Stimulated activated CD4-positive, alpha-beta T cell treated with anti-CD3 and anti-CD28 coated beads, Interleukin-4, amount 100 ng/mL, for 1 hour (primary cell): ENCODE measurements at places on chromosomes 4 and X.

GRCh38 chr4:16438986-16439385 lies 212.7 kb upstream of the TAPT1 start:
- DNase-seq, result no peak

DNA sequence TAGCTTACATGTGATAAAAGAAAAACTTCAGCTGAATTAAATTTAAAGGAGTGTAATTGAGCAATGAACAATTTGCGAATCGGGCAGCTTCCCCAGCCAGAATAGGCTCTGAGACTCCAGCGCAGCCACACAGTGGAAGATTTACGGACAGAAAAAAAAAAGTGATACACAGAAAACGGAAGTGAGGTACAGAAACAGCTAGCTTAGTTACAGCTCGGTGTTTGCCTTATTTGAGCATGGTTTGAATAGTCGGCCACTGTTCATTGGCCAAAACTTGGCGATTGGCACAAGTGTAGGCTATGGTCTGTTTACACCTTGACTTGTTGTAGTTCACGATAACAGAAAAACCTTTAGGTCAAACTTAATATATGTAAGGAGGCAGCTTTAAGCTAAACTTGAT lies 16.7 kb upstream of the SUPT20HL1 start:
- DNase-seq, result no peak

GRCh38 chrX:10326578-10326977 lies 169.8 kb downstream of the CLCN4 start:
- no peak for DNase-seq

DNA sequence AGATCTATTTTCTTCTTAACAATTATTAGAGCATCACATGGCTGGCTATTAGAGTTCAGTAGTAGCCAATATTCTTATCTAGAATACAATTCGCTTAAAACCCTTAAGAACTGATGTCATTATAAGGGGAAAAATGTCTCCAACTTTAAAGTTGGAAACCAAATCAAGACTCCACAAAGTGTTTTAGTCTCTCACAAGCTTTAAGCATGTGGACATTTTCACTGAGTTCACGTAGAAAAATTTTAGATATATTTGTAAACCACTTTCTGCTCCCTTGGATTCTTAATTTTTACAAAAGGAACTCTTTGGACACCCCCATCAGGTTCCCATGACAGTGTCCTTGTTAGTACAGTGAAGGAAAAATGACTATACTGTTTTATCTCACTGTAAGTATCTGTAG lies 123.9 kb upstream of the NAP1L5 start:
- DNase-seq, result no peak

GRCh38 chr4:86876894-86877685 lies 15.1 kb downstream of the C4orf36 start:
- DNase-seq, result no peak

DNA sequence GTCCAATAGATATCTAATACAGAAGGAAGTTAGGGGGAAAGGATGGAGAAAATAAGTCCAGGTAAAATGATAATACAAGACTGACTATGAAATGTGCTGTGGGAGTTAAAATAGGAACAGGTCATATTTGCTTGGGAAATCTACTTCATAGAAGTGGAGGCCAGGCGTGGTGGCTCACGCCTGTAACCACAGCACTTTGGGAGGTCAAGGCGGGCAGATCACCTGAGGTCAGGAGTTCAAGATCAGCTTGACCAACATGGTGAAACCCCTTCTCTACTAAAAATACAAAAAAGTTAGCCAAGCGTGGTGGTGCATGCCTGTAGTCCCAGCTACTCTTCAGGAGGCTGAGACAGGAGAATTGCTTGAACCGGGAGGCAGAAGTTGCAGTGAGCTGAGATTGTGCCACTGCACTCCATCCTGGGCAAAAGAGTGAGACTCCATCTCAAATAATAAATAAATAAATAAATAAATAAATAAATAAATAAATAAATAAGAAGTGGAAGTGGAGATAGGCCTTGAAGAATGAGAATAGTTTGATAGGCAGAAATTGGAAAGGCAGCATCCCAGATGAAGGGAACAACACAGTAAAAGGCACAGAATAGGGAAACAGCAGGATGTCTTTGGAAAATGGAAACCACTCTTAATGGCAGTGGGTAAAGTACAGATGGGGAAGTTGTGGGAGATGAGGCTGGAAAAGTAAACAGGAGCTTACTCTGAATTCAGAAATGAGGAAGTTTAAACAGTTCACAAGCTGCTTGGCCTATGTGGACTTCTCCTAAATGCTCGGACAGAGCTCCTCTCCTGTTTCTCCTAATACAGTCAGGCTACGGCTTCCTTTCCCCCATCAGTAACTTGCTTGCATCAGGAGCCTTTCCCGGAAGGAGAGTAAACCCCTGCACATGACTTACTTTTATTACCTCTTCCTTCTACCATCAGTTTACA lies 15.1 kb upstream of the GK start:
- no peak for DNase-seq

DNA sequence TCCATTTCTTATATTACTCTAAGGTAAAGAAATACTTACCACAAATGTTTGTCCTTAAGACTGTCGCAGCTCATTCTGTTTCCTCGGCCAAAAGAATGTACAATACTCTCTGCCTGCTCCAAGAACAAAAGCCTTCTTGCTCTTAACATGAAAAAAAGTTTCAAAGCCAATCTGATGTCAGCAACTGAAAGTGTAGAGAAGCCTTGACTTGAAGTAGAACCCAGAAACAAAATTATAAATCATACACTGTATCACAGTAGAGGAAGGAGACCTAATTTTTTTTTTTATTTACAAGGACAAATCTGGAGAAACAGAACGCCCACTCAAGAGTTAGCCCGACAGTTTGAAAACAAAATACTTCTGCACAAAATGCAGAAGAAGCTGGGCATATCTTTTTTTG lies at the start of gene MCF2:
MCF2 (minus strand) TSS at position 101 of the 400 bp plus-strand sequence. CDS start 56,423 bp downstream, outside the sequence.
- DNase-seq, result no peak

GRCh38 chr4:80781431-80781830 lies 249.1 kb upstream of the BMP3 start:
- DNase-seq, result no peak

DNA sequence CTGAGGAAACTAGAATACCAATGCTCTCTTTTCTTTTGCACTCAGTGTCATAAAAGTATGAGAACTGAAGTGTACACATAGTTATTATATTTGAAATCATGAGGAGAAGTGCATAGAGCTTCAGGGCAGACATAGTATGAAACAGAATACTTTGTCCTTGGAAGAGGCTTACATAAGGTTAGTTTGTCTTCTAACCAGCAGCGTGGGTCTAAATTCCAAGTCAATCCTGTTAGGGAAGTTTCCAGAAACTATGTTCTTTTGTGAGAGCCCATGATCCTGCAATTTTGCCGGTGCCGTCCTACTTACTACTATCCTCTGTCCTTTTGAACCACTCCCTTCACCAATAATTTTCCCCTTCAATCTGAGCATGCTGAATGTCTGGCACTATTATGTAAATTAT lies 156.2 kb downstream of the PABPC4L start:
- no peak for DNase-seq

DNA sequence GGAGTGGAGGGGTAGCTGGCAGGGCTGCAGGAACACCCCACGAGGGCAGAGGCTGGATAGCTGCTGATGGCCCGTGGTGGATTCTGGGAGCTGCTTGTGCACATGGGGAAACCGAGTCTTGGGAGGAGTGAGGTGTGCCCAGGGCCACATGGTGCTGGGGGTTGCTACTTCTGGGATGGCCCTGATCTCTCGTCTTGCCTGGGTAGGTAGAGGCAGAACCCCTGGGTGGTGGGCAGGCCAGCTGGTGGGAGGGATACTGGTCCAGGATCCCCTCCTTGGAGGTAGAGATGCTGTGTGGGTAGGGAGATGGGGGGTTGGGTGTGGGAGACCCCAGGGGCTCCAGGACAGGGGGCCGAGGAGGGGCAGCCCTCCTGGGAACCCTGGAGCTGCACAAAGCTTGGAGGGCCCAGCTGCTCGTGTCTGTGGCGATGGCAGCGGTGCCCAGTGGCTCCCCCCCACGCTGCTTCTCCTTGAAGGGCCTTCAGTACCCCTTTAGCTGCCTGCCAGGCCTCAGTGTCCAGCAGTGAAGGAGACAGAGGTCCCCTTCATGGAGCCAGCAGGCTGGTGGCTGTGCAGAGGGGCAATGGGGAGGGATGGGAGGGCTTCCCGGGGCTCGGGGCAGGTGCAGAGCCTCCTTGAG lies 3.2 kb downstream of the NAT8L start:
- DNase-seq, result no peak

DNA sequence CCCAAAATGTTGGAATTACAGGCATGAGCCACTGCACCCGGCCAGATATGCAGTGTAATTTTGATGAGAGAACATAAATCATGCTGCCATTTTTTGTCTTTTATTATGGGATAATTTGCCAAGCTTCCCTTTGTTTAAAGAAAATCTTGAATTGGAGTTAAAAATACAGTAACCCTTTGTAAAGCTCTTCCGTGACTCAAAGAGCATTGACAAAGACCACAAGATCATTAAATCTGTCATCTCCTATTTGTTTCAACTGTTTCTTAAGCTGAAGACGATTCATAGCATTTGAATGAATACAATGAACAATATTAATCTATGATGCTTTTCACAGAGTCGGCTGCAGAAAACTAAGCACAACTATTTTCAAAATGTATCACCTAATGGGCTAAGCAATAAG lies 132.6 kb downstream of the ANAPC4 start:
- DNase-seq, result no peak

DNA sequence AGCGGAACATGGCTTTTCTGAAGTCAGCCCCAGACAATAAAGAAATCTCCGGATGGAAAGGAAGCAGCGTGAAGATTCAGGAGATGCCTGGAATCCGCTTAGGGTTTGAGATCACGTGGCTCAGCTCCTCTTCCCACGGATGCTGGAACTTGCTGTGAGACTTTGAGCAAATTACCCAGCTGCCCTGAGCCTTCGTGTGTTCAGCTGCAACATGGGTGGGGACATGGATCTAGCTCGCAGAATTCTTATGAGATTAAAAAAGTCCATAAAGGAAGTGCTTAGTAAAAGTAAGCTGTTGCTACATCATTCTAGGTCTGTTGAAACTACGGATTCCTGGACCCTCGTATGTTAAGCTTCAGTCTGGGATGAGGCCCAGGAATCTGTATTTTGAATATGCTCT lies 55.7 kb upstream of the STIM2 start:
- no peak for DNase-seq

GRCh38 chrX:129802863-129803262 lies 23.1 kb downstream of the SASH3 start:
- no peak for DNase-seq

DNA sequence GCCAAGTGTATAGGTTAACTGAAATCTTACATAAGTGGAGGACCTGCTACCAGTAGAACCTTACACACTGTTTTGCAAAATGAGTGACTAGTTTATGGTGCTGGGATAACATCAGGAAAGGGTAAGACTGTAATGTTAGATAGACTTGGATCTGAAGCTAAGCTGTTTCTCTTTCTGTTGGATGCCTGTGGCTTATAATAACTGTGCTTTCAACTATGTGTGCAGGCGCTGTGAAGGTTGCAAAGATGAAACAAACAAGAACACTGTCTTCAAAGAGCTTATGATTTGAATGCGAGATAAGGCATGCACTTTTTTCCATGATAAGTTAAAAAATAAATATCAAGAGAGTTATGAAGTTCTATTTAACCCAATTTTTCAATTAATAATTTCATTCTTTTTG lies 34.5 kb upstream of the LCORL start:
- DNase-seq, result no peak

DNA sequence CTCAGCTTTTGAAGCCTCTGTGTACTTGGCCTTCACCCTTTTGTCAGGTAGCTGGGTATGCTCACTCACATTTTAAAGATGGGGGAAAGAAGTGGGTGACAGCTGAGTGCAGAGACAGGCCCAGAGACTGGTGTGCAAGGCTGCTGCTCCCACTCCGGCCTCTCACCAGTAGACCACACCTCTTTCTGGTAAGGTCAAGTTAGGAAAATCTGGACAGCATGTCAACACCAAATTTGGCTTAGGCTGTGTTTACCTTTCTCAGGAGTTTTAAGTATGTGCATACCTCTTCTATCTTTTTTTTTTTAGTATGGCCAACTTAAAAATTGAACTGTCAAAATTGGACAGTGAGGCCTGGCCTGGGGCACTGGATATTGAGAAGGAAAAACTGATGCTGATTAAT lies 66.6 kb downstream of the CLDN22 start:
- no peak for DNase-seq

DNA sequence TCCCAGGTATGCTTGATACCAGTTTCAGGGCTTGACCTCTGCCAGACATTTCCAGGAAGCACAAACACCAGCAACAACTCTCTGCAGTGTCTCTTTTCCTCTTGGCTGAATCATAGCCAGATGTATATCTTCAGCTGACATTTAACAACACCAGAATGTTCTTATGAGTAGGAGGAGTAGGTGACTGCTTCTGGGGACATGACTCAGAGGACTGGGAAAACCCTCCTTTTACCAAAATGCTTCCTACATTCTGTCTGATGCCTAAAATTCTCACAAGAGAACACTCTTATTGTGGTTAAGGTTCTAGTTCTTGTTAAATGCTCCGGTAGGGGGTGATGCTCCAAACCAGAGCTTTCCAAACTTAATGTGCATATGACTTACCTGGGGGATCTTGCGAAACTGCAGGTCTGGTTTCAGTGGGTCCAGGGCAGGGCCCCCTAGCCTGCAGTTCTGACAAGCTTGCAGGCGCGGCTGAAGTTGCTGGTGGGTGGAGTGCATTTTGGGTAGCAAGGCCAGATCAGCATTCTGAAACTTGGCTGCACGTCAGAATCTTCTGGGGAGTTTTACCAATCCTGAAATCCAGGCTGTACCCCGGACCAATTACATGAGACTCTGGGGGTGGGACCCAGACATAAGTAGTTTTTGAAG lies 329.3 kb upstream of the RPS6KA3 start:
- peak; percentile 29 for DNase-seq

DNA sequence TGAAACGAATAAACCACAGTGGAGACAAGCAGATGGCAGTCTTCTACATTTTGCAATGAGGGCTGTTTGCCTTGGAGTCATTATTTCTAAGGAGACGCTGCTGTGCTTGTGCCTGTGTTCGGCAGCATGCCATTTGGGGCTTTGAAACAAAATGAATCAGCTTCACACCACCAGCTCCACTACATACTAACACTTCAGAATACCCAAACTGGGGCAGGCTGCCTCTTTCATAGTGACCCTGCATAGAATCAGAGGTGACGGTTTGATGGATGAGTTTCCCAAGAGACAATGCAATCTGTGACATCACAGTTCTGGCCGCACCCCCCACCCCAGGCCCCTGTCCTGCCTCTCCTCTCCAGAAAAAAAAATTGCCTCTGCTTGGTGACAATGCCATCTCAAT lies 57.1 kb upstream of the MID1 start:
- no peak for DNase-seq

DNA sequence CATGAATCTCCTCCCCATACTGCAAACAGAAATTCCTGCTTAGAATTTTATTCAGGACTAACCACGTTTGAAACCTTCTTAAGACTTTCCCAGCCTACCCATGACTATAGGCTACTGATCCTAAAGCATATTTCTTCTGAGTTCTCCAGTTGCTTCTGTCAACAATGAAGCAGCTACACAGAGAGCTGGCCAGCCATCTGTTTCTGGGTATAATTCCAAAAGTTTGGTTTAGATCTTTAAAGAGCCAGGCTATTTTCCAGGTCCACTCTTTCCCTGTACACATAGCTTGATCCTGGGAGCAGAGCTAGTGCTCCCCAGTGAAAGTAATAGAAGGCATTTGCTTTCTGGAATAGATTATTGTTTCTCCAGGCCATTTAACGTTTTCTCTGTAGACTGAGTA lies 4.0 kb upstream of the ITM2A start:
- no peak for DNase-seq
